ENCODE measurements at places on chromosomes 4 and X. TPM values are rescaled to one million over a fixed set of nuclear protein-coding genes. Genes with fewer than 3 reads are reported as not detected.

The VSIG4 gene
- 6.7 TPM for polyA plus RNA-seq

The TMEM47 gene
- polyA plus RNA-seq: 28.0 TPM

The GPR173 gene
- polyA plus RNA-seq: 25.9 TPM

The LRAT gene
- 0.69 TPM for polyA plus RNA-seq

The CT45A2 gene
- not detected for polyA plus RNA-seq

All from renal cortex interstitium (tissue), 15 donors.